Neural progenitor cell (in vitro differentiated cells): ENCODE measurements at places on chromosomes 5 and 9.

GRCh38 chr9:121453232-121453892 is 46.3 kb downstream of the GGTA1 start:
- DNase-seq: no peak

DNA sequence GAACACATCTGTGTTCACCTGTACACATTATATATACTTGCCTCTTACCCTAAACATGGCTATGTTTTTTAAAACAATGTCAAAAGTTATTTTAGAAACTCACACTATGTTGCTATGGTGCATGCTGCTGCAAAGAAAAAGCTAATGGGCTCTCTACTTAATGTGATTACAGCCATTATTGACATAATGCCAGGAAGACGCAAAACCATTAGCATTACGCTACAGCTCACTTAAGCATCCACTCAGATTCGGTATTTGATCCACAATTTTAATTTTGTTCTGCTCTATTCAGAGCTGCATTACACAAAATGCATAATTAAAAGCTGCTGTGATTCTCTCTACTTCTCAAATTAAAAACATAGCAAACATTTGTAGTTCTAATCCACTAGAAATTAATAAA is 395.2 kb downstream of the BNC2 start:
- no peak for DNase-seq

DNA sequence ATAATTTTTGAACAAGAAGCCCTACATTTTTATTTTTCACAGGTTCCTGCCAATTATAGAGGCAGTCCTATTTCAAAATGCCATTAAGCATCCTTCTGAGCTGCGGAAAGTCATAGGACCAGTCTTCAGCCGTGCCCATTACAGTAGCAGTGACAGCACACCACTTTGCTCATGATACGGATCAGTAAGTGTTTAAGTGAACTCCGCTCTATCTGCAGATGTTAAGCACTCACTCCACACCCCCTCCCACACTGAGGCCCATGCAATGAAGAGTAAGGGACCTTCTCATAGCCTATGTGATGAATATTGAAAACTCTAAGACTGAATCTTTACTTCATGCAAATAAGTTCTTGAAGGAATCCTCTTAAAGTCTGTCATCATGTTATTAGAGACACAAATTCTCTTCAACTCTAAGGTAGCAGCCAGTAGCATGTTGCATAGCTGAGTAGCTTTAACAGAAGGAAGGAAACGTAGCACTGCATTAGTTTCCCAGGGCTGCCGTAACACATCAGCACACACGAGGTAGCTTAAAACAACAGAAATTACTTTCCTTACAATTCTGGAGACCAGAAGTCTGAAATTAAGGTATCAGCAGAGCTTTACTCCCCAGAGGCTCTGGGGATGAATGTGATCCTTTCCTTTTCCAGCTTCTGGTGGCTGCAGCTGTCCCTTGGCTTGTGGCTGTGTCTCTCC is 20.3 kb upstream of the TAF11L2 start:
- no peak for DNase-seq

GRCh38 chr5:169874621-169875020 is 105.7 kb downstream of the INSYN2B start:
- DNase-seq: no peak

DNA sequence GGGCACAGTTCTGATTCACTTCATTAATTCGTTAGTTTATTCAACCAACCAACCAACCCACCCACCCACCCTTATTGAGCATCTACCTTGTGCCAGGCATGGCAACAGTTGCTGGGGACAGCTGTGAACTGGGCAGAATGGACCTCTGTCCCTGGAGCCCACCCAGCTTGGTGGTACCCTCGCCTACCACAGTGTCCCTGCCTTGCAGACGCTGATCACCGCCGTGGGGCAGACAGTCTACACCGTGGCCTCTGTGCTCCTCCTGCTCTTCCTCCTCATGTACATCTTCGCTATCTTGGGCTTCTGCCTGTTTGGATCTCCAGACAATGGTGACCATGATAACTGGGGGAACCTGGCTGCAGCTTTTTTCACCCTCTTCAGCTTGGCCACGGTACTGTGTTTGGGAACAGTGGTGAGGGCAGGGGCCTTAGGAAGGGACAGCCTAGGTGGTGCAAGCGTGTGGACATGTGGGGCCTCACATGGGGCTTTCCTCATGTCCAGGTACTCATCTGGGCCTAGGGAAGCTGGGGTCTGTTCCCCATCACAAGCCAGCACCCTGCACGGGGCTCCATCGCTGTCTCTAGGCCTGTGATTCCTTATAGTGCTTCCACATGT is 26.2 kb downstream of the PITX1 start:
- no peak for DNase-seq

- no peak for DNase-seq
These were observed 6.3 kb downstream of the IGIP start for GRCh38 chr5:140131967-140132409.

DNA sequence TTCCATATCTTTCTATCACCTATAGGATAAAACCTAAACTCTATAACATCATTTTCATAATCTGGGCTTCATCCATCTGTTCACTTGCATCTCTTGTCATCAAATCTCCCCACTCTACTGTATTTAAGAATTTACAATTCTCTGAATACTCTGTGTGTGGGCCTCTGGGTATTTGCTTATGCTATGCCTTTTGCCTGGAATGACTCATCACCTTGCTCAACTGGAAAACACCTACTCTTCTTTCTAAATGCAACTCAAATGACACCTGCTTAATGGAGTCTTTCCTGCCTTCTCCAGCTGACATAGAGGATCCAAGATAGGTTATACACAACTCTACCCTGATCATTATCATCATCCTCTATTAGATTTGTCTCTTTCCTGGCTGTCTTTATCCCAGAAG is 421.7 kb downstream of the SPATA31D1 start:
- no peak for DNase-seq

DNA sequence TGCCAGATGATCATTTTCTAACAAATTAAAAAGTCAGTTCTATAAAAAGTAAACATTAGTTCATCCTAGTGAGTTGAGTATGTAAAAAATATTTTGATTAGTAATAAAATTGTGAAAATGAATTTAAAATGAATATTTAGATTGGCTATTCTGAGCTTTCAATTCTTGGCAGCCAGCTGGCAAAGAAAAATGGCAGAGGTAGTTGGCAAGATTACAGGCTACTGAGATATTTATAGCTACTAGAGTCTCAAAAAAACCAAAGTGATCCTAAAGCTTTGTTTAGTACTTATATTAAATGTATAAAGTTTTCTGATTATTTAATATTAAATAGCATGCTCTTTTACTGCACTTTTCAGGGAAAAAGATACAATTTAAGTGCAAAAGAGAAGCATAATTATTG is 25.0 kb downstream of the SGTB start:
- DNase-seq: no peak

GRCh38 chr5:125538469-125538868 is 792.0 kb upstream of the ZNF608 start:
- no peak for DNase-seq

GRCh38 chr9:22141908-22142307 is 132.8 kb upstream of the CDKN2B start:
- DNase-seq: peak; percentile 8

DNA sequence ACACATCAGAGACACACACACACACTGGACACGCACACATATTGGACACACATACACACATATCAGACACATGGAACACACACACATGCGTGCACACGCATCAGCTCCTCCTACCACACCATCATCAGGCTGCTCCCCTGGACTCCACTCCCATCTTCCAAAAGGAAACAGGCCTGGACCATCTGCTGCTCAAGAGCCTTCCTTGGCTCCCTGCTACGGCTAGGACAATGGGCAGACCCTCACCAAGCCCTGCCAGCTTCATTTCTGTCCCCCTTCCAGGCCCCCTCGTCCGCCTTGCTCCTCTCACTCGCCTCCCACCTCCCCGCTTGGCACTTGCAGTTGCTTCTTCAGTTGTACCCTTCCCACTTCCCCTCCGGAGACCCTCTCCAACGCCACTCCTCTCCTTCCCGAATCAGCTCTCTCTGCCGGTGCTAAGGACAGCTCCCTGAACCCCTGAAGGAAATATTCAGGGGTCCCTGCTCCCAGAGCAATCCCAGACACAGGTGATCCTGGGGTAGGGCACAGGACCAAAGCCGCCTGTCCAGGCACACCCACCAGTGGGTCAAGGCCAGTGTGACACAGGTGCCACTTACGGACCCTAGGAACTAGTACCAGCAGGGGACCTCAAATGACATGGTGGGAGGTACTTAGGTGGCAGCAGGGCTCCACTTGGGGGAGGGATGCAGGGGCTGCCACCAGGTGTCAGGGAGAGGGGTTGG is 12.1 kb upstream of the LAMC3 start:
- DNase-seq: no peak

- no peak for DNase-seq
These were observed 36.4 kb upstream of the TNFAIP8 start for GRCh38 chr5:119319401-119319800.

GRCh38 chr9:37239224-37239859 is 119.0 kb downstream of the ZCCHC7 start:
- peak; percentile 10 for DNase-seq

DNA sequence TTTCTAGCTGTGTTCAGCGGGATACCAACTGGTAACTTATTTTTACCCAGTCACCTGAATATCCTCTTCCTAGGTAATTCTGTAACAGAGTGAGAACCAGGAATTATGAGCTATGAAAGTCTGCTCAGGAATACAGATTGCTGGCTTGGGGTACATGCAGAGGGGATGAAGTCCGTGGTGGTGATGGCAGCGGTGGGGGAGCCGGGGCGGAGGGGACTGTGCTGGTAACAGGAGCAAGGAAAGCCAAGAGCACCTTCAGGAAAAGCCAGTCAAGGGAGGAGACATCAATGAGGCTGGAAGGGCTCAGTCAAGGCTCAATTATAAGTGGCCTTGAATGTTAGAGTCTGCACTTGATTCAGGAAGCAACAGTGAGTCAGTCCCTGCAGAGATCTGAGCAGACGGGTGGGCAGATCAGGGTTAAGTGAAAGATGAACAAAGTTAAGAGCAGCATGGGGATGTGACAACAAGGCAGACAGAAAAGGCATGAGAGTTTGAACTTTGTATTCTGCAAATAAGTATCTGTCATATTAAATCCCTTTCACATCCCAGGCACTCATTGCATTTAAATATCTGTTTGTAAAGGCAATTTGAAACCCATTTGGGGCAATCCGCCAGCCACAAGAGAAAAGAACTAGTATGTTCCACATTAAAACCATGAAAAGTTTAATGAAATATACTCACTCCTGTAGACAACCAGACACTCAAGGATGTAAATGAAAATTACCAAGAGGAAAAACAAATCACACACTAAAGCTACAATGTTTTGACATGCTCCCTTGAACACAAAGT is 101.2 kb downstream of the TTC39B start:
- no peak for DNase-seq

GRCh38 chr9:12730927-12731326 is 37.7 kb downstream of the TYRP1 start:
- no peak for DNase-seq

GRCh38 chr9:94813379-94813778 is 86.9 kb downstream of the AOPEP start:
- DNase-seq: no peak

GRCh38 chr9:22169243-22169642 is 160.1 kb upstream of the CDKN2B start:
- no peak for DNase-seq

GRCh38 chr9:20197976-20198685 is 409.3 kb upstream of the SLC24A2 start:
- peak; percentile 49 for DNase-seq

DNA sequence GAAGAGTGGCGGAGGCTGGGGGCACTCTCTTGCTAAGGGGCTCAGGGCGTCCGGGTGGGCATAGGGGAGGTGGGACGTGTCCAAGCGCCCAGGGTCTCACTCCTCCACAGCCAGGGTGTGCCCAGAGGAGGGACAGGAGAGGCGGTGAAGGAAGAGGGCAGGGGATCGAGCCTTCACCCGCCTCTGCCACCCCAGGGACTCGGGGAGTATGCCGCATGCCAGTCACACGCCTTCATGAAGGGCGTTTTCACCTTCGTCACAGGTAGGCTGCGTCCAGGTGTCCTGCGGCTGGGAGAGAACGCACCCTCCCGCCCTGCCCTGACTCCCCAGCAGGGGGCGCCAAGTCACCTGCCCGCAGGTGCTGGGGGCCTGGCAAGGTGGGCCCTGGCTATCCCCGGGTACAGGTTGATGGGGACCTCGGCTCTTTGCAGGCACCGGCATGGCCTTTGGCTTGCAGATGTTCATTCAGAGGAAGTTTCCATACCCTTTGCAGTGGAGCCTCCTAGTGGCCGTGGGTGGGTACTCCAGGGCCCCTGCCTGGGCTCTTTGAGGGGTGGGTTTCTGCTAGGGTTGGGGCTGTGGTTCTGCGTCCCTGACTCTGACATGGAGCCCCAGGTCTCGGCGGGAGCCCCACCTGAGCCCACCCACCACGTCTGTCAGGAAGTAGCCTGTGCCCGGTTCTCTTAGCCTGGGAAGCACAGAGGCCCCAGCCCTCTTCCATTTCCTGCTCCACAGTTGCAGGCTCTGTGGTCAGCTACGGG is 552 bp downstream of the TMEM141 start:
- DNase-seq: peak; percentile 70

DNA sequence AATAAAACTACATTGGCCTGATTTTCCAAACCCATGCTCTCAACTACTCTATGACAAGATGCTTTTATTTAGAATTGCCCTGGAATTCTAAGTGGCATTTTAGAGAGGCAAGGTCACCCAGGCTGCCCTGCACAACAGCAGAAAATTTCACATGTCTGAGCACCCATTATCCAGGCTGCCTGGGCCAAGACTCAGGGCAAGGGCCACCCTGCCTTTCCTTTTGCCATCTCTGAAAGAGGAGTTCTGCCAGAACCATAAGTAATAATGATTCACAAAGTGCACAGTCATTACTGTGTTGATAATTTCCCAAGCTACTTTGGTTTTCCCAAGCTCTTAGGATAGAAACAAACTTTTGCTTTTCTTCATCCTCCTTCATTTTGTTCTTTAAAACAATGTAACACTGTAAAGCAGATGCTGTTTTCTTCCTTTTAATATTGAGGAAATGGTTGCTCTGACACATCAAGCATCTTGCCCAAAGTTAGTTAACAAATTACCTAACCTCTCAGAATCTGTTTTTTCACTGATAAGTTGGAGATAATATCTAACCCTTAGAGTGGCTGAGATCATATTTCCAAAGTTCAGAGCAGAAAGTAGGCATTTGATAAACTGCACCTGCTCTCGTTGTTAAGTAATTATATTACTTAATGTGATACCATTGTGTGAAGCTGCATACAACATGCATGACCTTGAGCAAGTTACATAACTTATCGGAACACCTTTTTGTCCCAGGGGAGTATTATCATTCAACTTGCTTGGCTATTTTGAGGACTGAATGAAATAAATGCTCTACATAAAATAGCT is 325.6 kb downstream of the PRELID2 start:
- no peak for DNase-seq

DNA sequence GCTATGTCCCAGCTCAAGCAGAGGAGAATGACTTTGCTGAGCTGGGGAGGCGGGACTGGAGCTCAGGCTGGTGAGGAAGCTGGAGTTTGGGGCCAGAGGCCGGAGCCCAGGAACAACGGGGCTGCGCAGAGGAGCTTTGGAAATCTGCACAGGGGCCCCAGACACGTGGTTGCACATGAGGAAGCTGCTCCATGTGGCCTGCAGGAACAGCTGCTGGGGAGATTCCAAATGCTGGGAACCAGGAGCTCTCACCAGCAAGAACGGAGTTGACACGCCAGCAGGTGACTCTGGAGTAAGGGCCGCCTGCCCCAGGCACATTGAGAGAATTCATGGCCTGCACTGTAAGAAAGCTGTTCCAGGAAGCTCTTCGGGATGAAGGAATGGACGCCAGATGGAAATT is 91.0 kb downstream of the OLFM1 start:
- no peak for DNase-seq
